ENCODE measurements at places on chromosomes 7 and 10. TPM values are rescaled to one million over a fixed set of nuclear protein-coding genes. Genes with fewer than 3 reads are reported as not detected.

TUBAL3 gene
- polyA plus RNA-seq = 0.43 TPM

EBF3 gene
- 8.5 TPM for polyA plus RNA-seq

- DNase-seq = no peak
Measured at GRCh38 chr7:2896131-2896530, 52.0 kb upstream of the GNA12 start.

PTPN20 gene
- 6.7 TPM for polyA plus RNA-seq

TMEM184A gene
- polyA plus RNA-seq = 0.38 TPM

DNA sequence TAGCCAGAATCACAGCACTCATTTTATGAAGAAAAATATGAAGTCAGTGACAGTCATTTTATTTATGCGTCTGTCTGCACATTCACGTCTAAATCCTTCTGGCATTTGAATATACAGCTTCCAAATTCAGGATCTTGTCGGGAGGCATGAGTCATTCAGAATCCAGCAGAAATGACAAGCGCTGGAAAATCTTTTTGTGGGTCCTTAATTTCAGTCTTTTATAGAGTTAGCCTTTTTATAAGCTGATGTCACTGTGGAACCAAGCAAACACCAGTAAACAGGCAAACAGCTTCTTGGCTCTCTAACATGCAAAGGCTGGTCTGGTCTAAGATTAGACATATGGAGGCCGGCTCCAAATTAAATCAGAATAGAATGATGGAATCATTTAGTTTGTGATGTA lies 388.2 kb upstream of the TEX47 start:
- no peak for DNase-seq

ARID5B gene
- 13.7 TPM for polyA plus RNA-seq

- DNase-seq = peak; percentile 76
Measured at GRCh38 chr7:117119192-117119924, 166.1 kb downstream of the ST7 start.

MAGI2 gene
- 3.2 TPM for polyA plus RNA-seq

DNA sequence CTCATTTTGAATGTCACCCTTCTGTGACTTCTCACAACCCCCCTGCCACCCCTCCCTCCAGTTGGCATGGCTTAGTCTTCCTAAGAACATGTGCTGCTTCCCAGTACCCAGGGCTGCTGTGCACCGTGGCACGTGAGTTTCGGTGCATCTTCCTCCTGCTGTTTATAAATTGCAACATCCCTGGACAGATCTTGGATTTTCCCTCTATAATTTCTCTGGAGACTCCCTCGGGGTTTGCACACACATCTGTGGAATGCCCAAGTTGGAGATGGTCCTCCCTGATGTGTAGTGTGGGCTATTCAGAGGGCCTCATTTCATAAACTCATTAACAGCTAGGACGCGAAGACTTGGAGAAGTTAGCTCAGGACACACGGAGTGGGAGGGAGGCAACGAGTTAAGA lies 52.9 kb downstream of the IKZF1 start:
- DNase-seq = no peak

RELN gene
- polyA plus RNA-seq = 3.1 TPM

GRCh38 chr10:119715628-119716505 lies 10.0 kb upstream of the INPP5F start:
- DNase-seq = no peak

H2AZ2 gene
- 163 TPM for polyA plus RNA-seq

- DNase-seq = no peak
Measured at GRCh38 chr7:42476255-42476654, 239.2 kb upstream of the GLI3 start.

GRCh38 chr7:138975343-138976104 lies 5.7 kb downstream of the KIAA1549 start:
- no peak for DNase-seq

FAM25A gene
- polyA plus RNA-seq = not detected

DNA sequence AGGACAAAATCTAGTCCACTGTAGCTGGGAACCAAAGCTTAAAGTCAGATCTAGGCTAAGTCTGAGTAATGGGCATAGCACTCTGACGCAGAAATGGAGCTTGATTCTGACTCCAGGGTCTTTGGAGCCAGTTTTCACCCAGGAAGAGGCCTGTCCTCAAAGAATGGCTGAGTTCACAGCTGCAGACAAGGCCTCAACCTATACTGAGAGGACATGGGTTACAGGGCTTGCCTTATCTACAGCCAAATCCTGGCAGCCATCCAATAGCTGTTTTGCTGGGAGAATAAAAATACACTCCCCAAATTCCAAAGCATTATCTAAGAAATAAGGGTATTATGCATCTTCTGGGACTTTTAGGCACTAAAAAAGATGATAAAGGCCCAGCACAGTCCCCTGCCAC lies 154.8 kb downstream of the RAPGEF5 start:
- no peak for DNase-seq

ZNF107 gene
- polyA plus RNA-seq = 1.3 TPM

DNA sequence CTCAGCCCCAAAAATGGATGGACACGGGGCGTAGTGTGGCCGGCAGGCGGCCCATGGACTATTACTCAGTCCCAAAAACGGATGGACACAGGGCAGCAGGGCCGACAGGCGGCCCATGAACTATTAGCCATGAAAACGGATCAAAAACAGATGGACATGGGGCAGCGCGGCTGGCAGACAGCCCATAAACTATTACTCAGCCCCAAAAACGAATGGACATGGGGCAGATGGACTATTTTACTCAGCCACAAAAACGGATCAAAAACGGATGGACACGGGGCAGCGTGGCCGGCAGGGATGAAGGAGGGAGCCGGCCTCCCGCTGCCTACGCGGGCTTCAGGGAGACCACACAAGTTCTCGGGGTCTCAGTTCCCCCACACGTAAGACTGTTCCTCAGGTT lies 32.9 kb downstream of the GPER1 start:
- peak; percentile 10 for DNase-seq

TAF3 gene
- polyA plus RNA-seq = 4.7 TPM

GRCh38 chr7:30596014-30596641 lies 1.4 kb downstream of the GARS1 start:
- no peak for DNase-seq

DNA sequence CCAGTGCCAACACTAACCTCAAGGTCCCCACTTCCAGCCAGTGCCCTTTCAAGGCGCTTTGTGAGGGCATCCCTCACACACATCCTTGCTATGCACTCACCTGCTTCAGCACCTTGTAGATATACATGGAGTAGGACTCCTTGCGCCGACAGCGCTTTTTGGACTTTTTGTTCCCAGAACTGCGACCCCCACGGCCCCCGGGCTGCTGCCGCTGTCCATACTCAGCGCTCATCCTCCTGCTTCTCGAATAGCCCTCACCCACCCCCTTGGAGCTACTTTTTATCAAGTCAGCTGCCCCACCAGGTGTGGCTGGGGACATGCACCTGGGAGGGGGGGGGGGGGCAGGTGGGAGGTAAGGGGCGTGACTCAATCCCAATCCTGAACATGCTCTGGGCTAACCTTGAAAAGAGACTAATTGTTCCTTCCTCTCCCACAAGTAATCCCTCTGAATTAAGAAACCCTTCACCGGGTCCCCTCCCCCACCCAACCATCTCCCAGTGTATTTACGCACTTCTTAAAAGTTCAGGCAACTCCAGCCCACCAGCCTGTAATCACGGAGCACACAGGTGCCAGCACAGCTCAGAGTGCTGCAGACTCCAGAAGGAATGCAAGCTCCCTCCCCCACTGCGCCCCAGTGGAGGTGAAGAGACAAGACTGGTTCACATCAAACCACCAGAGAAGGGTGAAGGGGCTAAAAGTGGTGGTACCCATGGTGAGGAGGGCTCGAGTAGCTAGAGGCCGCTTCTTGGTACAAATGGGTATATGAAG lies at the start of gene H2BK1:
Gene H2BK1 (minus strand): TSS at position 402 of the 768 bp plus-strand sequence. CDS start 170 bp downstream, at position 232.
- no peak for DNase-seq

UBN2 gene
- polyA plus RNA-seq = 3.1 TPM

DNA sequence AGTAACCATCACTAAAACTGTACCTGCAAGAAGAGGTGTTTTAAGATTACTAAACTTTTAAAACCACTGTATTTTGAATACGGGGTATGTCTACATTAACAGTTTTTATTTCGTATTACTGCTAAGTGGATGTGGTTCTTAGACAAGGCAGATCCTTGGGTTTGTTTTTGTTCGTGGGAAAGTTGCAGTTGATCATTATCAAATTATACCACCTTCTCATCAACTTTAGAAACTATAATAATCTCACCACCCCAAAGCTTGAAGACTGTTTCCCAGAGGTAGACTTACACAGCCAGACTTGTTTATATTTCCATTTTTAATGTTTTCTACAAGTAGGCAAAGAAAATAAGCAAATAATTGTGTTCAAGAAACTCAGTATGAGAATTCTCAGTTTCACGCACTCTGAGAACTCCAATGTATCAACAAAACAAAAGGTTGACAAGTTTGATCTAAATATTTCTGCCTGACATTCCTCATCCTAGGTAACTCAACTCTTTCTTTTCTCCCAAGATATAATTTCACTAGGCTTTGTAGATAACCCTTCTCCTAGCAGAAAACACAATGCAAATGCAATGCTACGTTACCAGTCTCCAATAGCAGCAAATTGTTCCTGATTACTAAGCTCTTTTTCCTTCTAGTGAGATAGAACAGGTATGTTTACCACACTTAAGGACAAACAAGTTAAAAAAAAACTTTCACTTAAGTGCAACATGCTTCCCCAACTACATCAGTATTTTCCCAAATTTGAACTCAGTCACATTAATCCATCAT lies 36.0 kb downstream of the IGF2BP3 start:
- no peak for DNase-seq

- peak; percentile 22 for DNase-seq
Measured at GRCh38 chr10:87734987-87735827, 75.5 kb downstream of the PAPSS2 start.

- no peak for DNase-seq
Measured at GRCh38 chr7:132150711-132151110, 425.6 kb downstream of the PLXNA4 start.

DNA sequence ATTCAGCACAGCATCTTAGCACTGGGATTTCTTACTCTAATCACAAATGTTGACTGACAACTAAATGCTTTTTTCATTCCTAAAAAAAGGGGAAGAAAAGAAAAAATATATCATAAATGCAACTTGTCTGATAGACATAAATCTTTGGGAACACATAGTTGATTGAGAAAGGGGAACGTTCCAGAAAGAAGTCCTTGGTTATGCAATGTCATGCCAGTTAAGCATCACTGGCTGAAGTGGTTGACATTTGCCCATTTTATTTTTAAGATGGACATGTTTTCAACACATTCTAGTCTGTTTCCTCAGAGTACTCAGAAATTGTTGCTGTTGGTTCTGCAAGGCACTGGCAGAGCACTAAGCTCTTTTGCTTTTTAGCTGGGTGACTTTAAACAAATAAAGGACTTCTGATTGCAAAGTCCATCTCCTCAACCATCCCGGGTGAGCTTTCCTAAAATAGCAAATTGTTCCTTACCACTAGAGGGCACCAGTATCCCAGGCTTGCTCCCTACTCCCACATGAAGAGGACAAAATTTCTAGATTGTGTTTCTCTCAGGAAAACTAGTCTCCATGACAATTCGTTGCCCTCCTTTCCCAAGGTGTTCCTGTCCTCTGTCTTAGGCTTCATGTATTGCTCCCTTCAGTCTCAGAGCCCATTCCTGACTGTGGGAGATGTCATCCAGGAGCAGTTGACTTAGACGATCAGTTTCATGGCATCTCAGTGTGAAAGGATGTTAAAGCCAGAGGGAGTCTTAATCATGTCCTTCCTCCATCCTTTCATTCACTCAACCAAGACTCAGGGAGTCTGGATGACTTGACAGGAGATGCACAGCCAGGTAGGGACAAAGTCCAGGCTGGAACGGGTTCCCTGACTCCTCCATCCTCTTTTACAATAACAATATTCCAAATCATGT lies 23.9 kb downstream of the OPALIN start:
- DNase-seq = no peak

PNLIPRP2 gene
- not detected for polyA plus RNA-seq

DNA sequence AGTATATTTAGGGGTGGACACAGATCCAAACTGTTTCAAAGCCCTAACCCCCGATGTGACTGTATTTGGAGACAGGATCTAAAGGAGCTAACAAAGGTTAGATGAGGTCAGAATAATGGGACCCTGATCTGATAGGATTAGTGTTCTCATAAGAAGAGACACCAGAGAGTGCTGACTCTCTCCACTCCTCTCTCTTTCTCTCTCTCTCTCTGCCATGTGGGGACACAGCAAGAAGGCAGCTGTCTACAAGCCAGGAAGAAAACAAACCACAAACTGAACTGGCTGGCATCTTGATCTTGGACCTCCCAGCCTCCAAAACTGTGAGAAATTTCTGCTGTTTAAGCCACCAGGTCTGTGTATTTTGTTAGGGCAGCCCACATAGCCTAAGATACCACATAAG lies 84.7 kb upstream of the KDM7A start:
- DNase-seq = no peak

DNA sequence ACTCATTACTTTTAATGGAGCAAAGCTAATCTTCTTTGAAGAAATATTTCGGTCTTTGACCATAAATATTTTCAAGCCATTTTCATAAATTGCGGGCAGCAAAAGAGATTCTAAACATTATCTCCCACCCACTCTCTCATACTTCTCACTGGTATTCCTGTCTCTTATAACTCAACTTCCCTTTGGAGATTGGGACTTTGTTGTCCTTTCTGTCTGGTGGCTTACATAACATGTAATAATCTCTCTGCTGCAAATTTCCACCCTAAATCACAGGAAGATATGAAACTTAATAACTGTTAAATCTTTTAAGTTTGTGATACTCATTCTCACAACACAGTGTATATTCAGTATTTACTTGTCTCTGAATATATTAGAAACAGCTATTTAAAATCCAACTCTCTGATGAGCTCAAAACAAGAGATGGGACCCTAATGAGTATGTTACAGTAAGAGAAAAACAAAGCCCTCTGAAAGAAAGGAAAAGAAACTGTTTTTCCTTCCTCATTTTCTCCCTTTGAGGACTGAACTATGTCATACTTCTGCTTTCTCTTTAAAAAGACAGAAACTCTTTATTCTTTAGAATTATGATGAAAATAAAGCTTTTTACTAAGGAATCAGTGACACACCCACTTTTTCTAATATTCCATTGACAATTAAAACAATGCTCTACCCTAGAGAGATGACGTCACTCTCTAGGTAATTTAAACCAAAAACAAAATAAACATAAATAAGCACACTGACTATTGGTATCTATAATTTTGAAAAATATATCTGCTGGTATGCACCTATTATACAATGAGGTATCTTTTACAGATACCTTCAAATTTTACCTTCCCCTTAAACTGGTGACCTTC lies 14.7 kb downstream of the CALCR start:
- DNase-seq = no peak

DNA sequence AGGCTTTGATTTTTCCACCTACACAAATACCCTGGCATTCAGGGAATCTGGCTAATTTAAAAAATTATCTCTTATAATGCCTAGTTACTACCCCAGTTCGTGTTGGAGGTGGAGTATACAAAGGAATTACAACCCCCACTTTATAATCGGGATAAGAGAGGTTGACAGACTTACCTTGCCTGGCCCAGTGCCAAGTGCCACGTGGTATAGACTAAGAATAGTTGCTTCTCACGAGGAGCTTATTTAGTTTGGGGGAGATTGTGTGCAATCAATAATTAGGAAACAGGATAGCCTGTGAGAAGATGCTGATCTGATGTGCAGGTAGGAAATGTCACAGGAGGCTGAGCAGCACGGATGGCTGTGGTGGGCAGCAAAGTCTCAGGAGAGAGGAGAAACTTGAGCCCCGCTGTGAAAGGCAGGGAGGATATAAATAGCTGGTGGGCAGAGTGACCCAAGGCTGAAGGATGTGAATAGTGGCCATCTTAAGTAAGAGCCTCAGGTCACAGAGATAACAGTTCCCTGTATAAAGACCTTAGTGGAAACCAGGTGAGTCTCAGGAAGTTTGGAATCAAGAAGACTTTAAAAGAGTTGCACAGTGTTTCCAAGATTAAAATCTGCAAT lies 11.3 kb upstream of the ATXN7L1 start:
- no peak for DNase-seq

ZNF487 gene
- polyA plus RNA-seq = 4.2 TPM

GRCh38 chr10:100654782-100655325 lies 90.5 kb upstream of the PAX2 start:
- DNase-seq = no peak

All from right cardiac atrium (tissue), 5 donors.